ENCODE measurements at places on chromosomes 3 and 15.
A peak's percentile ranks its signal among the peaks of the same experiment; 100 is the strongest.

GRCh38 chr3:192957441-192958021 is 39.9 kb upstream of the MB21D2 start:
- DNase-seq: no peak

DNA sequence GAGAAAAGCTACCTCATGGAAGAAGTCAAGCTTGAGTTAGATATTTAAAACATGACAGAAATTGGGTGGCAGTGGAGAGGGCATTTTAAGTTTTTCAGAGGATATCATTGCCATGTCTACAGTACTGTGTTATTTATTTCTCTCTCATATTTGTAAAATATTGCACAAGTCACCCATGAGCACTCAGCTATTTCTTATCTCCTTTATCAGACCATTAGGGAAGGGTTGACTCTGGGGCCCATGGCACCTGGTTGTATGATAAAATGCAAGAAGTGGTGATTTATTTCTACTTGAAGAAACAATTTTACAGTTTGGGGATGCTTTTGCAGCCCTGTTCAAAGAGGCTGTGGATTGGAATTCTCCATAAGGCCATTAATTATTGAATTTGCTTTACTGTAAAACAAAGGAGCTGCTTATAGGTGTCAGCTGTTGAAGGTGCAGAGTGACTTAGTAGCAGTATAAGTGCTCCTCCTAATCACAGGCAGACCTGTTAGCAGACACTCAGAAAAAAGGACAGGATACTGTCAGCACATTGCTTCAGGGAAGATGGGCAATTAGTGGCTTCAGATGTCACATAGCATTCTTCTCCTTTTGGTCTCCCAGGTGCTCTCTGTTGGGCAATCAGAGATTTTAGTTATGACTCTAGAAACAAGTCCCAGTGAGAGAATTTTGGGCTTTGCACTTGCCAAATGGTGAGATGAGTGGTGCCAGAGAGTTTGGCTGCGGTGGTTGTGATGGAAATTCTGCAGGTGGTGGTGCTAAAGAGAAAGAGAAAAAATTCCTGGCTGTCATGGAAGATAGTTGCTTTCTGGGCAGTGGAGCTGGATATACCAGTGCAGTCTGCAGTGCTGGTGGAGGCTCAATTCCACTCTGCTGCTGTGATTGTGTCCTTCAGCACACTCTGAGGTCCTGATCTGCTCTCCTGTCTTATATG is 129.7 kb upstream of the ROPN1 start:
- no peak for DNase-seq

- peak; percentile 9 for DNase-seq
Measured at GRCh38 chr3:193271101-193271840, 30.2 kb downstream of the PLAAT1 start.

DNA sequence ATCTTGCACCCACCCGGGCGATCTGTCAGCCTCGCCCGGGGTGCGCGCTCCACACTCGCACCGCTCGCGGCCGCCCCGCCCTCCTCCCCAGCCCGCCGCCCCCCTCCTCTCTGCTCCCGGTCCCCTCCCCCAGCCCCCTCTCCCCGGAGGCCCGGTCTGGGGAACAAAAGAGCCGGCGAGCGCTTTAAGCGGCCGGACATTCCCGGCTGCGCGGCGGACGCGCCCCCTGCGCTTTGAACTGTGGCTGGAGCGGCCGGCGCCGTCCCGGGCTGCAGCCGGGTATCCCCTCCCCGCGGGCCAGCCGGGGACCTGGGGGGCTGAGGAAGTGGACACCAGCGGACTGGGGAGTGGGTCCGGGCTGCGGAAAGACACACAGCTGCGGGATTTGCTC is at the start of gene IGDCC3:
Gene IGDCC3 (minus strand): TSS at position 27 of the 391 bp plus-strand sequence. CDS start 214 bp downstream, outside the sequence.
- peak; percentile 42 for DNase-seq

- DNase-seq: no peak
Measured at GRCh38 chr3:38632989-38633388, 16.5 kb downstream of the SCN5A start.

DNA sequence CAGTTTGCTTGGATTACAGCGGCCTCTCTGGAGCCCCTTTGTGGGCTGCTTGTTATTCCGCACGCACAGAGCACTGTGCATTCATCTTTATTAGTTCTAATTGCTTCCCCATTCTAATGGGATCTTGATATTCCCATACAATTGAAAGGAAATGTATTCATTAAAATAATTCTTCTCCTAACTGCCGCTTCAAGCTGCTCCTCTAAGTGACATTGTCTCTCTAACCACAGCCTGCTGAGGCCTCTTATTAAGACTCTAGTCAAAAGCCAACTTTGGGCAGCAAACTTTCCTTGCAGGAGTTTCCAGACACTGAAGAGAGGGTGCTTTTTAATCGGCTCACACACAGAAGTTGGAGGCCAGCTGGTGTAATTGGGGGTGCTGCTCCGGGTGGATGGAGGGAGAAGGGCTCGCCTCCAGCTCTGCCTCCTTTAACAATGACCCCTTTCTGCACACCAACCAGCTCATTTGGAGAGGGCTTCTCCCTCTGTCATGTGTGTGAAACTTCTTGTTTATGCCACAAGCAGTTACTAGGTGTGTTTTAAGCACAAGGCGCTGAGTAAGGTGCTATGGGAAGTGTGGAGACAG is 5.6 kb upstream of the MAGEF1 start:
- no peak for DNase-seq

All from SW480 (cell line).